Stimulated activated CD8-positive, alpha-beta memory T cell treated with anti-CD3 and anti-CD28 coated beads, Interleukin-2, amount 100 ng/mL, for 1 hour (primary cell): ENCODE measurements at places on chromosomes 4 and X.

DNA sequence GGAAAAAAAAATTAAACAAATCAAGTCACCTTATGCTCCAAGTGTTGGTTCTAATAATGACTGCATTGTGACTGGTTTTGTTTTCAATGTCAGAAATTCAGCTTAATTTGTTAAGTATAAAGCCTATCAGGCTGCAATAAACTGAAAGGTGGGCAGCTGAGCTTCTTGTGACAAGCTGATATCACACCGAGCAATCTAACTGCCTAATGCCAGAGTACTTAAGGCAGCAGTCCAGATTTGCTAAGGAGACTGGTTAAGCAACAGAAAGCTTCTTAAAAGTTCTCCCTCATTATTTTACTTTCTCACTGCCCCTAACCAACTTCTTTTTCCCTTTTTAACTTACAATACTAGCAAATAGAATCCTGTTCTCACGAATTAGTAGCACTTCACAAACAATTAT, 201.0 kb downstream of the MAB21L2 start:
- no peak for DNase-seq

DNA sequence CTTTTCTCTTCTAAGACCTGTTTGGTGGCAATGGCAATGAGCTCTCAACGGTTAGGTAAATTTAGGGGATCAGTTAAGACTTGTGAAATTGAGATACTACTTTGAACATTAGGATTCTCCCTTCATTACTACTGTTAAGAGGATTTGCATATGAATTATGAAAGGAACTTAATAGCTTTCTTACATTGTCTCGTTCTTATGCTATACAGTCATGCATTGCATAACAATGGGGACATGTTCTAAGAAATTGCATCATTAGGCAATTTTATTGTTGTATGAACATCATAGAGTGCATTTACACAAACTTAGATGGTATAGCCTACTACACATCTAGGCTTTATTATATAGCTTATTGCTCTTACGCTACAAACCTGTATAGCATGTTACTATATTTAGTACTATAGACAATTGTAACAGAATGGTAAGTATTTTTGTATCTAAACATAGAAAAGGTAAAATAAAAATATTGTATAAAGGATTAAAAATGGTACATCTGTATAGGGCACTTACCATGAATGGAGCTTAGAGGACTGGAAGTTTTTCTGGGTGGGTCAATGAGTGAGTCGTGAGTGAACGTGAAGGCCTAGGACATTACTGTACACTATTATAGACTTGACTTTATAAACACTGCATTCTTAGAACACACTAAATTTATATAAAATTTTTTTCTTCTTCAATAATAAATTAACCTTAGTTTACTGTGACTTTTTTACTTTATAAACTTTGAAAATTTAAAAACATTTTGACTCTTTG, 62.5 kb downstream of the PAQR3 start:
- DNase-seq = no peak

DNA sequence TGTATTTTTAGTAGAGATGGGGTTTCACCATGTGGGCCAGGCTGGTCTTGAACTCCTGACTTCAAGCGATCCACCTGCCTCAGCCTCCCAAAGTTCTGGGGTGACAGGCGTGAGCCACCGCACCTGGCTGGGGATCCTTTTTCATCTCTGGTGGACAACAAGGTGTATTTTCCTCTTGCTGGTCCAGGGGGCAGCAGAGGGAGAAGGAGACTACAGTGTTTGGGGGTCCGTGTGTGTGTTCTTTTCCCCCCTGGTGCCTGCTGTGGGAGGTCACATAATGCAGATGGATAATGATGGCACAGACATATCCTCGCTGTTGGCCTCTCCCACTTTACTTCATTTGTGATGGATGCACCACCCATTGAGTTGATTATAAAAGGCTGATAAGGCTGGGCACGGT, 39.0 kb upstream of the CD99 start:
- no peak for DNase-seq

DNA sequence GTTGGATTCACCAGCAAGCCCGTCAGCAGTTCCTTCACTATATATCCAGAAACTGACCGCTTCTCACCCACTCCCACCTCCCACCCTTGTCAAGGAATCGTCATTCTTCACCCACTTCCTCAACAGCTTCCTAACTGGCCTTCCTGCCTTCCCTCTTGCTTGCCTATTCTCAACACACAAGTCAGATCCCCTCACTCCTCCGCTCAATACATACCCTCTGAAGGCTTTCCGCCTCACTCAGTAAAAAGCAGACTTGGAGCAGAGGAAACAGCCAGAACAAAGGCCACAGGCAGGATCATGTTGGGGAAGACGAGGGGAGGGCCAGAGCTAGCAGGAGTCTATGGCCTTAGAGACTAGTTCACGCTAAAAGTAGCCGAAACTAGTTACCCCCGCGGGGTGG, 23.7 kb downstream of the RWDD4 start:
- no peak for DNase-seq

- DNase-seq = no peak
These were observed 8.9 kb upstream of the GSX2 start for GRCh38 chr4:54090804-54091623.

- DNase-seq = no peak
These were observed 258.1 kb upstream of the NEIL3 start for GRCh38 chr4:177051473-177052060.

GRCh38 chr4:140308366-140309123, 64.9 kb upstream of the SCOC start:
- no peak for DNase-seq

- DNase-seq = no peak
These were observed 21.3 kb upstream of the WDR44 start for GRCh38 chrX:118324588-118324987.

DNA sequence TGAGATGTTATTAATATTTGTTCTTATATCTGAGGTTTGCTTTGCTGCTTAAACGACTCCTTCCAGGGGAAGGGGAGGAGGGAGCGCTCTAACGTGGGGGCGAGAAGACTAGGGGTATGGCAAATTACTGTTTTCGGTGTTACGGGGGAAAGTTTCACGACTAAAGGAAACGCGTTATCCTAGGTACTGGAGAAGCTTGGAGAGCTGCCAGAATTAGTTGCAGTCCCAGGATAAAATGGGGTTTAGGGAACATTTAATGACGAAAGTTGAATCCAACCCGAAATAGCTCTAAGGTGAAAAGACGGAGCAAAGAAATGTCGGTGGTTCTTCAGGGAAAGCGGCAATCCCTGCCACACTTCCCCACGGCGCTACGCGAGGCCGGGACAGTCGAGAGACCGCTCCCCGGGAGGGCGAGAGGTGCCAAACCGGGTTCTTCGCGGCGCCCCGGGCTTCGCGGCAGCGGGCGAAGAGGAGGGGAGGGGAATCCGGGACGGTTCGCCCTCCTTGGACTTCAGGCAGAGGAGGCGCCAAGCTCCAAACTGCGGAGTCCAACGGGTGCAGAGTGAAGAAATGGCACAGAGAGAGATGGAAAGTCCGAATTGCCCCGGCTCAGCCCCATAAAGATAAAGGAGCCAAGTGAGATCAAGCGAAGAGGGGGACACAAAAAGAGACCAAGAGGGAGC, 724 bp downstream of the THOC2 start:
- no peak for DNase-seq

GRCh38 chr4:15695240-15695699, 7.6 kb upstream of the BST1 start:
- no peak for DNase-seq

- no peak for DNase-seq
These were observed 863.1 kb downstream of the CCSER1 start for GRCh38 chr4:90990284-90990683.

- DNase-seq = no peak
These were observed 23.4 kb downstream of the ARHGEF9 start for GRCh38 chrX:63761639-63762038.

DNA sequence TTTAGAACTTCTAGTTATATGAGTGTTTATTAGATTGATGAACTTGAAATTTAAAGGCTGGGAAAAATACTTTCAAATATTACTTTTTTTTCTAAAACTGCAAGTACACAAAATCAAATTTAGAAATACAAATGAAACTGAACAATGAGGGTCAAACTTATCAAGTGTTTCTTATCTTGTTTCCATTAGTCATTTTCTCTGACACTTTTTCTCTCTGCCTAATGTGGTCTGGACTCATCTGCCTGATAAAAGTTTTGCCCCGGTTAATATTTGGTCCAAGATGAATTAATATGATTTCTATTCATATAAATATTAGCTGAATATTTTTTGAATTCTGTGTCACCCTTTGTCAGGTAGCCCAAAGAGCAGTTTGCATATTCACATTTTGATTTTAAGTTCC, 8.7 kb upstream of the HPGDS start:
- no peak for DNase-seq

DNA sequence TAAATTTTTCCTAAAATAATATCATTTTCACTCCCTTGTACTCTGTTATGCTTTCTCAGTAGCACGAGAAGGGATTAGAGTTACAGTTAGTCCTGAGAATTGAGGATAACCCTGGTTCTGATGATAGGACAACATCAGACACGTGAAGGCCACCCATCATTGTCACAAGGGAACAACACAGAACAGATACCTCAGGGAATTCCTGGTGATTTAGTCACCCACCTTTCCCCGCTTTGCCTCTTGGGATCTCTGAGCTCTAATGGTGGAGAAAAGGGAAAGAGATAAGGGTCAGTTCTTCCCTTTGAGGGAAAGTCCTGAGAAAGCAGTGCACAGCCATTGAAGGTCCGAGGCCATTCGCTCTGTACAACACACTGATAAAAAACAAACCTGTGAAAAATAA, 112.3 kb upstream of the GALNT7 start:
- no peak for DNase-seq

DNA sequence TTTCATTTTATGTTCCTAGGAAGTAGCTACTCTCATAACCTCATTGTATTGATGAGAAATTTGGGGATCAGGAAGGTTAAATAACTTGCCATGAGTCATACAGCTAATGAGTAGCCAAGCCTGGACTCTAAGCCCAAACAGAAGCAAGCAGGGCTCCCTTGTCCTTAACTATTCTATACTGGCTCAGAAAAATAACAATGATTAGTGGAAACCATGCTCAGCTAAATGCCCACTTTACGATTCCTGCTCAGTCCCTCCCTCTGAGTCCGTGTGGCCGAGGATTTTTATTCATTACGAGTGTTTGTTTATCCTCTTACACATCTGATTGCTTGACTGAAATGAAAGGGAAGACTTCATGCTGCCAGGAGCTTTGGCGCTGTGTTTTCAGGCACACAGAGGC, 100.9 kb downstream of the SLC34A2 start:
- DNase-seq = no peak

- DNase-seq = no peak
These were observed 8.1 kb downstream of the RTL5 start for GRCh38 chrX:72123471-72124185.

- no peak for DNase-seq
These were observed 336.5 kb downstream of the BMPR1B start for GRCh38 chr4:95093936-95094929.

DNA sequence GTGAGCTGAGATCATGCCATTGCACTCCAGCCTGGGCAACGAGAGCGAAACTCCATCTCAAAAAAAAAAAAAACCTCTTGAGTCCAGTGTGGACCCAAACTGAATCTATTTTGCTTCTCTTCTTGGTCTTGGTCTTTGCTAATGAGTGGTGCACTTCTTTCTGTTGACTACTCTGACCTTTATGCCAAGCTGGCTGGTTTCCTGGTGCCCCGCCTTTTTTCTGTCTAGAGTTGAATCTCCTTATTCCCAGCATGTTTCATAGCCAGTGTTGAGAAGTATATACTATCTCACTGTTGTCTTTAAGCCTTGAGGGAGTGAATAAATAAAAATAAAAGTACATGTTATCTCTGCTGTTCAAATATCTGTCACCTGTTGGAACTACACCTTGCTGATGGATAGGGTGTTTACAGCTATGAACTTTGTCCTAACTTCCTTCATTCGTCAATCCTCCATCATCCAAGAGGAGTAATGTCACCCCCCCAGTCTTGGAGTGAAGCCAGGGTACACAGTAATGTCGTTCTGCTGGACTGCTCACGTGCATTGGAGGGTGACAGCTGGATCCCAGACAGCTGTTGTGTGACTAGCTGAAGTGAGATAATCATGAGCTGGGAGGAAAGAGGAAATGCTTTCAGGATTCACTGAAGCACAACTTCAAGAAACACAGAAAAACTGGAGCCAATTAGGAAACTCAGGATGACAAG, 99.3 kb upstream of the PRKG2 start:
- DNase-seq = no peak

DNA sequence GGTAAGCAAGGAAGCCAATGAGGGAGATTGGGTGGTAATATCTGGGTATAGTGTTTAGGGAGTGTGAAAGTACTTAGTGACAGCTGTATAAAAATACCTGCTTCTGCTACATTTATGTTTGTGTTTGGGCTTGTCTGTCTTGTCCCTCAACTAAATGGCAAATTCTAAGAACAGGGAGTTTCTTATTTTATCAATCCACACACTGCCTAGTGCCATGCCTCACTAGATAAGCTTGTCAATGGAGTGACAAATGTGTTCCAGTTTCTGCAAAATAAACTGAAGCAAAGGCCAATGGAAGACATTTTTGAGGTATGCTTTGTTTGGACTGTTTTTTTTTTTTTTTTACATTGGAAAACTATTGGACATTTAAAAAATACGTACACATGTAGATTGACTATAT, 418.0 kb downstream of the SH2D1A start:
- DNase-seq = no peak

DNA sequence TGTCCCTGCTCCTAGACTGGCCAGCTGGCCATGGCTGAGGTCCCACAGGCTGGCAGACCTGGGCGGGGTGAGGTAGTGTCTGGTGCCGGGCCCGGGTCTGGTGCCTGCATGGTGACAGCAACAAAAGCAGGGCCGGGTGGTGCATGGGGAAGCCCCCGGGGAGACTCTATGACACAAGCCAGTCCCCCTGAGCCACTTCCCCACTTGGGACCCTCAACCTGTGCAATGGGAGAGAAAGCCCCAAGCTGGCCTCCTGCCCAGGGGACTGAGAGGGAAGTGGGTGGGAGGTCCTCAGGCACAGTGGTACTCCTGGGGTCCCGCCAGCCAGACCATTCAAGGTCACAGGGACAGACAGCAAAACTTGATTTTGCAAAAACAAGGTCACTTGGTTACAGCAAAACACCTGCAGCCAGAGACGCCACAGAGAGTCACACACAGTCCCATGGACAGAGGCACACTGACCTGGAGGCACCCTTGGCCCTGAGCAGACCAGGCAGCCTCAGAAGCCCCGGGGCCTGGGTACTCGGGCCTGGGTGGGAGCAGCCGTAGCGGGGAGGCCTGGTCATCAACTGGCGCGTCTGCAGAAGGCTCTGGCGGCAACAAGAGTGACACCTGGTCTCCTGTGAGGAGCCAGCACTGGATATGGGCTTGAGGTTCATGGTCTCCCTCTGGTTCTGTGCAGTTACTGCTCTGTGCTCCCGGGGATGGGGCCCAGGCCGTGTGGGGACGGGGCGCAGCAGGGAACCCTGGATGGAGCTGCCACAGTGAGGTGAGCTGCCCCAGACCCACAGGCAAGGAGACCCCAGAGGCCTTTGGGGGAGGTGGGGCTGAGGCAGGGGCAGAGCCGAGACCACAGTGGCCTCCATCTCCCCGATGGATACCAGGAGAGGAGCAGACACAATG, 60.6 kb downstream of the HTRA3 start:
- DNase-seq = no peak

- DNase-seq = no peak
These were observed 648 bp upstream of the MSMO1 start for GRCh38 chr4:165326831-165327210.
